Hair follicle dermal papilla cell (primary cell): ENCODE measurements at places on chromosomes 12 and 14. TPM values are rescaled to one million over a fixed set of nuclear protein-coding genes. Genes with fewer than 3 reads are reported as not detected.

Gene LTB4R
- total RNA-seq: 1.3 and 2.6 TPM in 2 replicates

Gene SRRM4
- total RNA-seq: not detected in 2 replicates

Gene ALDH1L2
- 58.7 and 66.9 TPM in 2 replicates for total RNA-seq

Gene OVCH1
- total RNA-seq: not detected in 2 replicates

Gene EFS
- 28.9 and 31.2 TPM in 2 replicates for total RNA-seq

Gene KRT73
- total RNA-seq: not detected in 2 replicates

Gene FKBP3
- 15.6 and 16.6 TPM in 2 replicates for total RNA-seq

Gene NRL
- 0.97 and 1.8 TPM in 2 replicates for total RNA-seq

Gene HOTAIR
- total RNA-seq: 0.16 TPM in 1 of 2 replicates, not detected in the other

Gene CFAP73
- total RNA-seq: not detected in 2 replicates

Gene RNASE1
- total RNA-seq: not detected in 2 replicates

Gene SYNDIG1L
- total RNA-seq: not detected in 2 replicates

Gene HPD
- total RNA-seq: not detected in 2 replicates

Gene VWF
- 0.24 and 0.81 TPM in 2 replicates for total RNA-seq

Gene MAP3K9
- 1.7 and 1.8 TPM in 2 replicates for total RNA-seq

Gene FOXG1
- total RNA-seq: not detected in 2 replicates

Gene PTPRQ
- total RNA-seq: 2.2 and 5.7 TPM in 2 replicates

Gene ACTN1
- total RNA-seq: 558 and 576 TPM in 2 replicates

Gene ZNF891
- total RNA-seq: 0.85 and 1.3 TPM in 2 replicates

Gene CRIP2
- 55.2 and 76.9 TPM in 2 replicates for total RNA-seq

Gene CMA1
- total RNA-seq: not detected in 2 replicates

Gene PPM1H
- total RNA-seq: 0.49 and 0.85 TPM in 2 replicates

Gene TAS2R9
- not detected in 2 replicates for total RNA-seq

Gene SLC22A17
- 22.5 and 27.3 TPM in 2 replicates for total RNA-seq
